ENCODE measurements at places on chromosomes 4 and X.

DNA sequence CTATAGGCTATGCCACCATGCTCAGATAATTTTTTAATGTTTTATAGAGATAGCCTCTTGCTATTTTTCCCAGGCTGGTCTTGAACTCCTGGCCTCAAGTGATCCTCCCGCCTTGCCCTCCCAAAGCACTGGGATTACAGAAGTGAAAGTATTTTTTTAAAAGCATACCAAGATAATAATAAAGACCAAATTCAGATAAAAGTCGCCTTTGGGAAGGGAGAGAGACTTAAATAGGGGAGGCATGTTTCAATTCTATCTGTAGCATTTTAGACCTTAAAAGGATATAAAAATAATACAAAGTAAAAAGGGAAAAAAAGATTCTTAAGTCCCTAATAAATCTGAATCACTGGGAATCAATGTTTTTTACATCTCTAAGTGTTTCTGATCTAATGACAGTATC lies 108.9 kb downstream of the AFAP1 start:
- no peak for DNase-seq

GRCh38 chrX:46398126-46398525 lies 147.1 kb downstream of the ZNF674 start:
- no peak for DNase-seq

DNA sequence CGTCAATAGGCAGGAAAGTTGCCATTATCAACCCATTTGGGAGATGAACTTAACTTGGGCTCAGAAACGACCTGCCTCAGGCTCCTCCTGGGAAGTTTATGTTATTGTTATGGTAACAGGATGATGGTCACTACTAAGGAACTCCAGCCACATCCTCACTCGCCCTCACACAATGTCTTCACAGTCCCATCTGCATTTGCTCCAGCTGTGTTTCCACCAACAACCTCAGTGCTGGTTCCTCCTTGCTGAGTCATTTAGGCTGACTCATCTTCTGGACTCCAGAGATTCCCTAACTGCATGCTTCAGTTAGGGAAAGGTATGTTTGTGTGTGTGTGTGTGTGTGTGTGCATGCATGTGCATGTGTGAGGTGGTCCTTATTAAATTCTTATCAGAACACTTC lies 293.4 kb upstream of the BOD1L1 start:
- DNase-seq, result no peak

- no peak for DNase-seq
Measured at GRCh38 chr4:71006203-71006907, 12.9 kb downstream of the DCK start.

GRCh38 chr4:160026721-160027120 lies 923.8 kb downstream of the RAPGEF2 start:
- no peak for DNase-seq

DNA sequence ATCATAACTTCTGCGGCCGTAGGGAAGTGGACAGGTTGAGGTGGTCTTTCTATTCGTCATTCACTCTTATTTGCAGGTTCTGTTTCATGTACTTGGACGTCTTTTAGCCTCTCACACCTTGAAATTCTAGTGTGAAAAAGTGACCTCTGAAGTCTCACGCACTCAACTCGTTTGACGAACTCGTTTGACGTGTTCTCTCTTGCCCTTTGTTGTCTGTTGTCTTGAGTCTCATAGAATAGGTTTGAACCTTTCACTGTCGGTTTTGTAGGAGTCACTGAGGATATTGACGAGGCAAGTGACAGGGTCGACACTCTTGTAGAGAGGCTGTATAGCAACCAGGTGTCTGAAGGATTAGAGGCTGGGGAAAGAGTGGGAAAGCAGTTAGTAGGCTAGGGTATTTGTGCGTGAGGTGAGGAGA lies 1.1 kb upstream of the PGRMC2 start:
- DNase-seq, result no peak

DNA sequence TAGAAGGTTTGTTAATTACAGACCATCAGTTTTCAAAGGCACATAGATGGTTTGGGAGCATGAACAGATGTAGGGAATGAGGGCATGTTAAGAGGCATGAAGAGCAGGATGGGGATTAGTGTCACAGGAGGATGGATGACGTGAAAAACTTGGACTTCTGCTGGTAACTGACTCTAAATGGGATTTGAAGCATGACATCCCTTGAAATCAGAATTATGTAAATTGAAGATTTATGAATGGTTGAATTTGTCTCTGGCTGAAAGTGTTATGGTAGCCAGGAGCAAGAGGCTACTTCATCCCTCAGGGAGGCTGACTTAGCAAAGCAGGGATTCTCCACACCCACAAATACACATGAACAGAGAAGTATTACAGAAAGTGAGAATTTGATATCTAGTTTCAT lies 454.6 kb downstream of the MAGEB5 start:
- no peak for DNase-seq

- DNase-seq, result no peak
Measured at GRCh38 chrX:116499780-116500179, 37.0 kb upstream of the CT83 start.

DNA sequence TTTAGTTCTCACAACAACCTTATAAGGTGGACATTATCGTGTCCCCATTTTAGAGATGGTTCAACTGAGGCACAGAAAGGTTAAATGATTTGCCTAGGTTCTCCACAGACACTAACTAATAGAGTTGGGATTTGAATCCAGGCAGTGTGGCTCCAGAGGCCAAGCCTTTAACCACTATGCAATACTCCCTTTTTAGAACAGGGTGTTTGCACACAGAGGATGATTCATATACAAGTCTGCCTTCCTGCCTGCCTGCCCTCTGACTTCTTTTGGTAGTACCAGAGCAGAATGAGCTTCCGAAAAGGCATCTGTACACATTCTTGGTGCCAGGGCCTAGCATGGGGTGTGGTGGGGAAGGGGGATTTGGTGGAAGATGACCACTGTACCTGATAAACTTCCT lies 150.8 kb upstream of the ARHGEF9 start:
- no peak for DNase-seq

DNA sequence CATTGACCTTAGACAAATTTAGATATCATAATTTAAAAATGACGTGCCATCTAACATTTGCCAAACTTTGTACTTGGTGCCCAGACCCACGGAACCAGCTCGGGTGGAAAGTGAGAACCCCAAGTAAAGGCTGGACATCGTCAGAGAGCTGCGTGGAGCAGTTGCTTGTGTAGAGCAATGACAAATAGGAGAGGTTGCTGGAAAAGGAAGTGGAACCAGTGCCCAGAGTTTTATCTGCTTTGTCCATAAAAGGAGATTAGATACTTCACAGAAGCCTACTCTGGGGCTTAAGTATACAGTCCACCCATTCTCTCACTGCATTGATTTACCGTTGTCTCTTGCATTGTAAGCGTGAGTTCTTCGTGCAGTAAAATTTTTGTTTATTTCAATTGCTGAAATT lies 5.4 kb upstream of the TBC1D1 start:
- DNase-seq, result no peak

DNA sequence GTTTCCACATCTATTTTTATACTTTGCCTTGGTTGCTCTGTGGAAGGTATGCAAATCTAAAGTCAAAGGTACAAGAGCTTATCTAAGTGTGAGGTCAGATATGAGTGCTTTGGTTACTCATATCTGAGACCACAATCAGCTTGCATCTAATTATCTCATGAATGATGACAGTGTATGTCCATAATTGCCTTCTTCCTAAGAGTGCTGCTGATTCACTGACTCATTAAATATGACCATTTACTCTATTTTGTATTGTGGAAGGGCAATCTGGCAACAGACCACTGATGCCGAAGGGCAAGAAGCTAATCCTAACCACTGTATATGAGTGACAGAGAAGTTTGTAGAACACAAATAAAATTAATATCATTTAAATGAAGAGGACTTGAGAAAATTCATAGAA lies 1190.2 kb upstream of the AGA start:
- DNase-seq, result no peak

GRCh38 chr4:78138252-78138651 lies 81.1 kb downstream of the FRAS1 start:
- DNase-seq, result no peak

DNA sequence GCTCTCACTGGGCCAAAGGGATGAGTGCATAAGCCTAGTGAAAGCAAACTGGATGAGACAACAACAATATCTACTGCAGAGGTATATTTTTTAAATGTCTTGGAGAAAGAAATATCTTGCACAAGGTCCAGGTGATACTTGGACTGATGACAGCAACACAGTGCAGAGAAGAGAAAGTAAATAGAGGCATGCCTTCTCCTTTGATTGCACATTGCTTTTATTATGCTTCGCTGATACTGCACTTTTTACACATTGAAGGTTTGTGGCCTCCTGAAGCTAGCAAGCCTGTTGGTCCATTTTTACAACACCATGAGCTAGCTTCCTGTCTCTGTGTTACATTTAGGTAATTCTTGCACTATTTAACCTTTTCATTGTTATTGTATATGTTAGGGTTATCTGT lies 189.0 kb upstream of the NDST3 start:
- DNase-seq, result no peak

DNA sequence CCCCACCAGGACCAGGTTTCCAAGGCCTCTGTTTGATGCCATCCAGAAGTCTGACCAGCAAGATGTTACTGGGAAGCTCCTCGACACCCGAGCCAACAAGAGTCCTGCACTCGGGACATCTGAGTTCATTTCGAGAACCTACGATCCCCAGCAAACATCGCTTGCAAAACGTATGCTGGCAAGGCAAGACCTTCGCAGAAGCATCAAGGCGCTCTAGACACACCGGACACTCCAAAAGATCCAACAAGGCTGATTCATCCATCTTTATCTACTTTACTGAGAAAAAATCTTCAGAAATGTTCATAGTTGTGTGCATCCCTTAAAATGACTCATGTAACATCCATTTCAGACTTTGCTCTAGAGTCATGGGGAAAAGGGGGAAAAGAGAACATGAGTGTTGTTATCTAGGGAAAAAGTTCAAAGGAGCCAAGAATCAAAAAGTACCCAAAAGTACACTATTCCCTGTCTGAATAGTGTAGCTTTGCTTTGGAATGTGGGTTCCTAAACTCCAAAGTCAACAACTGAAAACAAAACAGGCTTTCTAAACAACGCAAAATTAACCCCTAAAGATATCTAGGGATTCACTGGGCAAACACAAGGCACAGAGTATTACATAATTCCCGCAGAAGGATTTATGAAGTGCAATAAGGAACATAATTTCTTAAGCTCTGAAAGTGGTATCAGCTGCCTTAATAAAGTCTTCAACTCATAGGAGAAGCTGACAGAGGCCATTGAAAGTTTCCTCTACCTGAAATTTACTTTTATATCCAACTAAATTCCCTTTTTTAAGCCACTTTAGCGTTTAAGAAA lies 1.6 kb downstream of the SH3RF1 start:
- no peak for DNase-seq

- DNase-seq, result no peak
Measured at GRCh38 chr4:159871141-159871540, 768.3 kb downstream of the RAPGEF2 start.

- DNase-seq, result no peak
Measured at GRCh38 chr4:104677116-104677515, 182.4 kb upstream of the CXXC4 start.

GRCh38 chrX:101657495-101657894 lies 2.2 kb downstream of the ARMCX2 start:
- no peak for DNase-seq

GRCh38 chr4:130257271-130257670 lies 1161.3 kb downstream of the C4orf33 start:
- no peak for DNase-seq

GRCh38 chrX:120140293-120140981 lies 18.0 kb upstream of the RHOXF2 start:
- DNase-seq, result no peak

- DNase-seq, result no peak
Measured at GRCh38 chrX:1167918-1168481, 44.4 kb downstream of the CRLF2 start.

GRCh38 chr4:13918991-13919441 lies 291.5 kb upstream of the BOD1L1 start:
- DNase-seq, result no peak

DNA sequence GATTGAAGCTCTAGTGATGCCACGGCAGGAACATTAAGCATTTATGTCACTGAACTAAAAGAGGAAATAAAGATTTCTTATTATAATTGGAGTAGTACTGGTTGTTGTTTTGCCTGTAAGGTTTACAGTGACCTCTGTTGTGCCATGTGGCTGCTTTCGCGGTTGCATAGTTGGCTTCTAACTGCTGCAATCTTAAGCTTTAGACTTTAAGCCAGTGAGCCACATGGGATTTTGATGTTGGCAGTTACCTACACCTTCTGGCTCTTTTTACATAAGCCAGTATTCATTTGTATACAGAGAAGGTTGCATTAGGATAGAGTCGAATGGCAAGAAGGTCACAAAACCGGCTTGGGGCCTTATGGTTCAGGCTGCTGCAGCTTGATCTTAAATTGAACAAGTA lies 1311.6 kb downstream of the RAPGEF2 start:
- DNase-seq, result no peak

GRCh38 chr4:160362478-160362877 lies 1259.6 kb downstream of the RAPGEF2 start:
- no peak for DNase-seq

DNA sequence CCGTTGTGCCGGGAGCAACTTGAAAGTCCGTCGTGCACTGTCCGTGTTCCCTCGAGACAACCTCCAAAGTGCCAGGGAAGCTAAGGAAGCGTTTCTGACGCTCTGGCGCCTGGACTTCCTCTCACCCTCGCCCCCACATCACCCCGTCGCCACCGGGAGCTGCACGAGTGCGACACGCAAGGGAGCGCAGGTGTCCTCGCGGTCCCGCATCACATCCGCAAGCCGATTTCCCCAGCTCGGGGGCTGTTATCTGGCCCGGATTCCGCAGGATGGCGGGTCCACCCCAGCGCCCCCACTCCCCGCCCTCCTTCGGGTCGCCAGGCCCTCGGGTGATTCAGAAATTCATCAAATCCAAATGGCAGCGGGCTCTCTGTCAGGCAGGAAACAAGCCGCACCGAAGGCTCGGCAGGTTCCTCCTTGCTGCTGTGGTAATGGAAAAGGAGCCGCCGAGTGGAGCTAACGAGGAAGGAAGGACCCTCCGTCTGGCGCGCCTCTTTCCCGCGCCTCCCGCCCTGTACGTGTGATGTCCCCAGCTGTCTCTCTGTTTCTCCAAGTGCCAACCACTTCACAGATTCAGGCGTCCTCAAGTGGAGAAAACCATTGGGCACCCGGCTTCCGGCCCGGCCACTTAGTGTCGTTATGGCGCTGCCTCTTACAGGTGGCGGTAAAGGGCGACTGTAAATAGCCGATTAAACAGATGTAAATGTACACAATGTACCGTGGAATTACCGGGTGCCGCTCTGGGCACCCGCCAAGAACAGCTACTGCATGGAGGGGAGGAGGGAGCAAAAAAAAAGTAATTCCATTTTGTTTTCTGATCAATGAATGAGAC lies 921 bp upstream of the SETD7 start:
- DNase-seq, result peak; percentile 45

GRCh38 chr4:142262956-142263355 lies 583.1 kb downstream of the INPP4B start:
- no peak for DNase-seq

GRCh38 chr4:147207911-147208310 lies 262.2 kb upstream of the TTC29 start:
- DNase-seq, result no peak

DNA sequence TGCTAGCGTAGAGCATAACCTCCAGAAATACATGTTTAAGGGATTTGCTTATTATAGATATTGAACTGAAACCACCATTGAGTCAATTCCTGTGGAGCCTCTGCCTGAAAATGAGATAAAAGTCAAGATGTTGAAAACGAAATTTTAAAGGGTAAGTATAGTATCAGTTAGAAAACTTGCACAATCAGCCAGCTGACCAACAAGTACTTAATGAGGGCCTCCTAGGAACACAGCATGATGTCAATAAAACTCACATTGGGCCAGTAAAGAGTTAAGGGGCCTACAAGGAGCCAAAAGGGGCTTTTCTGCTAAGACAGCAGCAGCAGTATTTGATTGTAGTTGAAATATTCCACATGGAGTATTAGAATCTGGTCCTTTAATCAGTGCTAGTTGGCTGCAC lies 314.1 kb upstream of the PPARGC1A start:
- no peak for DNase-seq

GRCh38 chrX:2373615-2374014 lies 127.2 kb downstream of the DHRSX start:
- DNase-seq, result no peak
